ENCODE measurements at places on chromosomes 13 and 19. TPM values are rescaled to one million over a fixed set of nuclear protein-coding genes. Genes with fewer than 3 reads are reported as not detected.

GRCh38 chr13:112775791-112776279 is 86.0 kb downstream of the ATP11A start:
- H3K4me3 ChIP-seq = no peak overlapping the region
- H3K36me3 ChIP-seq = peaks cover 2% of the 10 kb centered on the region
- no peaks in the 10 kb centered on the region for H3K27me3 ChIP-seq
- H3K27ac ChIP-seq = no peak overlapping the region
- DNase-seq = no peak

DNA sequence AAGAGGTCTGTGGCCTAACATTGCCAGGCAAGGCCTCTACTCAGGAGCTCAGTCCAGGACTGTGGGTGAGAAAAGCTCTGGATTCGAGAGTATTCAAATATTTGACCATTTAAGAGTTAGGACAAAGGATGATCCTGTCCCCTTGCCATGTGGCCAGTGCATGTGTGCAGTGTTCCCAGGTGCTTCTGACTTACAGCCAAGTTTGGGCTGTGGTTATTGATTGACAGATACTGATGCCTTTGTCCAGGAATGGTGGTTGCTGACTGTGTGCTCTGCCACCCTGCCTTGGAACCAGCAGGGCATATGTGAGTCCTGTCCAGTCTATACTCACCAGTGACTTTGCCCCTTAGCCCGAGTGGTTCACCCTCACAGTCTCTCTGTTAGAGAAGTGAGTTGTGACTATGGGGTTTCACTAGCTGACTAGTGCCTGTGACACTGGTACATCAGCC is 51.9 kb downstream of the GARRE1 start:
- H3K27ac ChIP-seq = no peak overlapping the region
- H3K4me3 ChIP-seq = no peak overlapping the region
- H3K4me1 ChIP-seq = peaks cover 14% of the 10 kb centered on the region
- peaks cover 24% of the 10 kb centered on the region for H3K36me3 ChIP-seq
- no peaks in the 10 kb centered on the region for H3K27me3 ChIP-seq

- no peak overlapping the region for H3K27ac ChIP-seq
- no peak overlapping the region for H3K4me3 ChIP-seq
- DNase-seq = peak; percentile 1
- no peaks in the 10 kb centered on the region for H3K4me1 ChIP-seq
- H3K27me3 ChIP-seq = peaks cover 28% of the 10 kb centered on the region
- no peaks in the 10 kb centered on the region for H3K36me3 ChIP-seq
Observed at GRCh38 chr13:26705536-26705935, 55.0 kb downstream of the GPR12 start.

DNA sequence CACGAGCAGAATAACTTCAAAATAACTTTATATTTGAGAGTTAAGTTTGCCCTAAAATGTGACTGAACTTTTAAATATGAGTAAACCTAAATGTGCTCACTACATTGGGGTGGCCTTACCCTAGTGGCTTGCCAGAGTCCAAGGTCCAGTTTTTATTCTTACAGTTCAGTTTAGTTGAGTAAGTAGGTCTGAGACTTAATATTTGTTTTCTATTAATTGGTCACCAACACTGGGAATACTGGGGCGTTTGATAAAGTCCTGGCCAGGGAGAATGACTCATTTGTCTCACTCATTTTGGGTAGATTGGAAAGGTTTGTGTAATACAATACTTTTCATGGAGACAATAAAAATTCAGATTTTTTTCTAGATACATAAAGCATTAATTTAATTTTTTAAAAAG is 127.8 kb upstream of the SPATA13 start:
- no peaks in the 10 kb centered on the region for H3K36me3 ChIP-seq
- peaks cover 28% of the 10 kb centered on the region for H3K27me3 ChIP-seq
- no peak overlapping the region for H3K27ac ChIP-seq
- peaks cover 13% of the 10 kb centered on the region for H3K4me1 ChIP-seq

GRCh38 chr13:45142440-45143345 is 22.4 kb downstream of the GTF2F2 start:
- no peak overlapping the region for H3K27ac ChIP-seq
- no peak overlapping the region for H3K4me3 ChIP-seq
- H3K36me3 ChIP-seq = peaks cover 11% of the 10 kb centered on the region

DNA sequence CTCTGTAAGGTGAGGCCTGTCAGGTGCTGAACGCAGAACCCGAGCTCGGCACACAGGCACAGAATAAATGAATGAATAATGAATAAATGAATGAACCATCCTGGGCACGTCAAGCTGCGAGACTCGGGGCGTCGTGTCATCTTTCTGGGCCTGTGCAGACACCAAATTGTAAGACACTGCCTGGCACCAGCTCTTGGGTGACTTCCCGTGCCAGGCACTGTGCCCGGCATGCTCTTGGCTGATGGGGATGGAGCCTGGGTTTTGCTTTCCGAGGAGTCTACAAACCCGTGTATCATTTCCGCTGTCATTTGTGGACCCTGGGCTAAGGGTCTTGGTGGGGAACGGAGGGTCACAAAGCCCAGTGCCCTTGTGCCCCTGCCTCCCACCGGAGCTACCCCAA is 43.9 kb downstream of the CELF5 start:
- no peak overlapping the region for H3K4me3 ChIP-seq
- no peak for DNase-seq
- H3K27ac ChIP-seq = no peak overlapping the region
- H3K4me1 ChIP-seq = no peaks in the 10 kb centered on the region
- H3K36me3 ChIP-seq = no peaks in the 10 kb centered on the region

DNA sequence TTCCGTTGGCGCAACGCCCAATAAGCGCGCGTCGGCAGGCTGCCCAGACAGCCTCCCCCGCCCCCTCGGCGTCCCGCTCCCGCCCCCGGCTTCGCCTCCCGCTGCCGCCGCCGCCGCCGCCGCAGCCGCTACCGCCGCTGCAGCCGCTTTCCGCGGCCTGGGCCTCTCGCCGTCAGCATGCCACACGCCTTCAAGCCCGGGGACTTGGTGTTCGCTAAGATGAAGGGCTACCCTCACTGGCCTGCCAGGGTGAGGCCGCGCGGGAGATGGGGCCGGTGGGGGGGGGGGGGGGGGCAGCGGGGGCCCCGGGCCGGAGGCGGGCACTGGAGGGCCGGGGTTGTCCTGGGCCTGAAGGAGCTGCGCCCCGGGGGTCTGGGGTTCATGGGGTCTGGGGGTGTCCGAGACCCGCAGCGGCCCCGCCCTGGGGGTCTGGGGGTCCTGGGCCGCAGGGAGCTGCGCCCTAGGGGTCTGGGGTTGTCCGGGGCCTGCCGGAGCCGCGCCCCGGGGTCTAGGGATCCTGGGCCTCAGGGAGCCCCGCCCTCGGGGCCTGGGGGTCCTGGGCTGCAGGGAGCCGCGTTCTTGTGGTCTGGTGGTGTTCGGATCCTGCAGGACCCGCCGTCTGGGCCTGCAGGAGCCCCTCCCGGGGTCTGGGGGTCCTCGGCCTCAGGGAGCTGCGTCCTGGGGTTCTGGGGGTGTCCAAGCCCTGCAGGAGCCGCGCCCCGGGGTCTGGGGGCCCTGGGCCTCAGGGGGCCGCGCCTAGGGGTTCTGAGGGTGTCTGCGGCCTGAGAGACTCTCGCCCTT is at the start of gene HDGFL2:
HDGFL2 (plus strand) TSS at position 124 of the 801 bp plus-strand sequence; CDS start at position 178, 54 bp downstream.
- H3K4me3 ChIP-seq = peak within 1 kb of the TSS; percentile 84
- H3K4me1 ChIP-seq = peaks cover 22% of the 10 kb centered on the region
- no peaks in the 10 kb centered on the region for H3K27me3 ChIP-seq
- no peak for DNase-seq
- H3K36me3 ChIP-seq = peaks cover 9% of the 10 kb centered on the region

SHANK1 gene
- 0.40 TPM for total RNA-seq

GRCh38 chr19:3140667-3141038 is 4.8 kb downstream of the GNA15 start:
- no peaks in the 10 kb centered on the region for H3K36me3 ChIP-seq
- no peaks in the 10 kb centered on the region for H3K27me3 ChIP-seq
- no peak for DNase-seq

DNA sequence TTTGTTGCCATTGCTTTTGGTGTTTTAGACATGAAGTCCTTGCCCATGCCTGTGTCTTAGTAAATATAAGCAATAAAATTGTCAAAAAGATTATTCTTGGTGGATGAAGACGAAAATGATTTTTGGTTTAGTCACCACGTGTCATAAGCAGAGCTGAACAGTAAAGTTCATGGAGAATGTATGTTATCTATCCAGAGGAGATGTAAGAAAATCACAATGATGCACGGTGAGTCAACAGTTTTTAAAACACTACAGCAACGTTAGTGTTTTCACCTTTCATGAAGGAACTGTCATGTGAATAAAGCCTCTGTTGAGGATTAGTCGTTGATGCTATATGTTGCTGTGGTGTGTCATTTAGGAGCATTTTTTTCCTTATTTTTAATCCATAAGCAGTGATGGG is 137.6 kb downstream of the GPC6 start:
- no peak overlapping the region for H3K27ac ChIP-seq
- no peak for DNase-seq
- H3K27me3 ChIP-seq = no peaks in the 10 kb centered on the region
- H3K4me3 ChIP-seq = no peak overlapping the region
- H3K4me1 ChIP-seq = peaks cover 3% of the 10 kb centered on the region

KIR3DL1 gene
- total RNA-seq = not detected

- H3K27ac ChIP-seq = no peak overlapping the region
- H3K27me3 ChIP-seq = no peaks in the 10 kb centered on the region
- no peak for DNase-seq
- no peak overlapping the region for H3K4me3 ChIP-seq
- H3K4me1 ChIP-seq = no peaks in the 10 kb centered on the region
Observed at GRCh38 chr13:27667946-27668345, 46.3 kb downstream of the POLR1D start.

KANK2 gene
- total RNA-seq = 386 TPM

GRCh38 chr13:77831866-77832265 is 86.8 kb downstream of the EDNRB start:
- H3K27ac ChIP-seq = no peak overlapping the region
- no peaks in the 10 kb centered on the region for H3K4me1 ChIP-seq
- DNase-seq = no peak

- no peaks in the 10 kb centered on the region for H3K36me3 ChIP-seq
- no peak overlapping the region for H3K4me3 ChIP-seq
- no peaks in the 10 kb centered on the region for H3K27me3 ChIP-seq
- no peak for DNase-seq
- H3K4me1 ChIP-seq = no peaks in the 10 kb centered on the region
- H3K27ac ChIP-seq = no peak overlapping the region
Observed at GRCh38 chr13:47628666-47629065, 372.4 kb downstream of the SUCLA2 start.

DNA sequence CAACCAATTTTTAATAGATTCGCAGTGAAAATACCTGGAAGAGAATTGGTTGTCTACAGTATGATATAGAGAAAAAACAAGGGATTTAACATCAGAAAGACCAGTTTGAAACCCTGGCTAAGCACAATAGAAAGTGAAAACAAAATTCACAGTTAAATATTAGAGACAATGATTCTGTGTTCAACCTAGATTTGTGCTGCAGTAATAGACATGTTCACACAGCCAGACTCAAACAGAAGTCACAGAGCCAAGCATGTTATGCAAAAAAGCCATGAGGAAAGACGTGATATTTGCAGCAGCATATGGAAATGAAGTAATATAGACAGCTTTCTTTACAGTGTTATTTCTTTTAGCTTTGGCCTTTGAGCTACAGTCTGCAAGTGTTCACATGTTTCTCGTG is 48.1 kb downstream of the SCEL start:
- H3K27me3 ChIP-seq = no peaks in the 10 kb centered on the region
- H3K4me3 ChIP-seq = no peak overlapping the region
- H3K27ac ChIP-seq = no peak overlapping the region

DNA sequence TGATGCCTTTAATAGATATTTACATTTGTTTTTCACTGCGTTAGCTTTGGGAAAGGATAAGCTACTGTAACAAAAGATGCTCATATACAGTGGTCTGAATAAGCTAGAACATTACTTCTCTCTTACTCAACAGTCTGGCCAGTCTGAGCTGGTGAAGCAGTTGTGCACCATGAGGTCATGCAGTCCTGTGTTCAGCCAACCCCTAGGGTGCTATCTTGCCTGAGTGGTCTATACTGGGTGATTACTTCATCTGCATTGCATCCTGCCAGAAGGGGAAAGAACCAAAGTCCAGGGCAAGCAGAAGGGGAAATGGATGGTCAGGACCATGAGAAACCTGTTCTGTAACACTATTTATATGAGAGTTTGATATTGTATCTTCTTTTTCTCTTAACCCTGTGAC is 31.5 kb downstream of the ERCC5 start:
- no peak overlapping the region for H3K27ac ChIP-seq
- no peak for DNase-seq
- no peaks in the 10 kb centered on the region for H3K4me1 ChIP-seq
- peaks cover 42% of the 10 kb centered on the region for H3K36me3 ChIP-seq

DNA sequence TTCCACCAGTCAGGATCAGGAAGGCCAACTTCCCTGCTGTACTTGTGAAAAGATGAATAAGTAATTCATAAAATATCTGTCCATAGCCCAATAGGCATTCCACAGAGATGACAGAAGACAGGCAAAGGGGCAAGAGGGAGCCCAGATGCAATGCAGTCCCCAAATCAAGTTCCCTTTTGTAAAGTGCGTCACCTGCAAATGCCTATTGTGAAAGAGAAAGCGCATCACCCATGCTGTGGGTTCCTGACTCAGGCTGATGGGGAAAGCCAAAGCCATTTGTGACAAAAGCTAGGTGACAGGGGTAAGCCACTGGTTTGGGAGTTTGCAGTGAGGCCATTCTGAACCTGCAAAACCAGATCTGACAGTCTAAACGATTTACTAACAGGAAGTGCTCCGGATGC is 157.5 kb upstream of the ZNF536 start:
- no peaks in the 10 kb centered on the region for H3K36me3 ChIP-seq
- DNase-seq = peak; percentile 54
- no peak overlapping the region for H3K4me3 ChIP-seq
- no peaks in the 10 kb centered on the region for H3K27me3 ChIP-seq
- H3K4me1 ChIP-seq = no peaks in the 10 kb centered on the region

- no peak for DNase-seq
- no peak overlapping the region for H3K27ac ChIP-seq
- H3K36me3 ChIP-seq = peaks cover 10% of the 10 kb centered on the region
- no peaks in the 10 kb centered on the region for H3K27me3 ChIP-seq
Observed at GRCh38 chr19:2246801-2247361, 2.2 kb upstream of the AMH start.

GRCh38 chr19:49469828-49470614 is 4.0 kb upstream of the FLT3LG start:
- H3K4me3 ChIP-seq = no peak overlapping the region
- DNase-seq = no peak
- peaks cover 20% of the 10 kb centered on the region for H3K4me1 ChIP-seq
- no peaks in the 10 kb centered on the region for H3K27me3 ChIP-seq
- H3K27ac ChIP-seq = peak overlapping the region; percentile 71

- H3K36me3 ChIP-seq = no peaks in the 10 kb centered on the region
- H3K4me3 ChIP-seq = peak overlapping the region; percentile 85
- no peak overlapping the region for H3K27ac ChIP-seq
- H3K27me3 ChIP-seq = peaks cover 6% of the 10 kb centered on the region
- no peak for DNase-seq
- peaks cover 22% of the 10 kb centered on the region for H3K4me1 ChIP-seq
Observed at GRCh38 chr13:26255691-26256277, 1.9 kb downstream of the CDK8 start.

COMP gene
- total RNA-seq = 0.57 TPM
